ENCODE measurements at places on chromosomes 1 and 21. TPM values are rescaled to one million over a fixed set of nuclear protein-coding genes. Genes with fewer than 3 reads are reported as not detected.
A peak's percentile ranks its signal among the peaks of the same experiment; 100 is the strongest.

DNA sequence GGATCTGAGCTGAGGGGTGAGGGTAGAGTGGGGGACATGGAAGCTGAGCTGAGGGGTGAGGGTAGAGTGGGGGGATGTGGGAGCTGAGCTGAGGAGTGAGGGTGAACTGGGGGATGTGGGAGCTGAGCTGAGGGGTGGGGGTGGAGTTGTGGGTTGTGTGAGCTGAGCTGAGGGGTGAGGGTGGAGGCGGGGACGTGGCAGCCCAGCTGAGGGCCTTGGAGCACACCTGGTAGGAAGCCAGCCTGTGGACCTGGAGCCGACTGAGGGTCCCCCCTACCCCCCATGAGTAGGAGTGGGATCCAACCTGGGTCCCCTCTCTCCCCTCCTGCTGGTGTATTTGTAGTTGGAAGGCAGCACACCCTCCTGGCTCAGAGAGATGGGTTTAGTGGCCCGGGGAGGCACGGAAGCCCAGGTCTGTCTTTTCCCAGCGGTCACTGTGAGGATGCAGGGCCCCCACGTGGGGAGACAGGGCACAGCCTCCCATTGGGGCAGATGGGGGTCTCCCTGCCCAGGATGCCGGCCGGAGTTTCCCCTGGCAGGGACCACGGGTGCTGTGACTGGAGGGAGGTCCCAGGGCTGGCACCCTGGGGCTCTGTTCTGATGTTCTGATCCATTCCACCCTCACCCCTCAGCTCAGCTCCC lies 13.2 kb upstream of the NPHP4 start:
- DNase-seq, result no peak

GRCh38 chr1:160646711-160647328 lies at the start of gene SLAMF1:
Gene SLAMF1 (minus strand): TSS chr1:160647044. CDS start chr1:160646945, 99 bp downstream.
- no peak for DNase-seq

C1orf116 gene
- total RNA-seq, result not detected

DNA sequence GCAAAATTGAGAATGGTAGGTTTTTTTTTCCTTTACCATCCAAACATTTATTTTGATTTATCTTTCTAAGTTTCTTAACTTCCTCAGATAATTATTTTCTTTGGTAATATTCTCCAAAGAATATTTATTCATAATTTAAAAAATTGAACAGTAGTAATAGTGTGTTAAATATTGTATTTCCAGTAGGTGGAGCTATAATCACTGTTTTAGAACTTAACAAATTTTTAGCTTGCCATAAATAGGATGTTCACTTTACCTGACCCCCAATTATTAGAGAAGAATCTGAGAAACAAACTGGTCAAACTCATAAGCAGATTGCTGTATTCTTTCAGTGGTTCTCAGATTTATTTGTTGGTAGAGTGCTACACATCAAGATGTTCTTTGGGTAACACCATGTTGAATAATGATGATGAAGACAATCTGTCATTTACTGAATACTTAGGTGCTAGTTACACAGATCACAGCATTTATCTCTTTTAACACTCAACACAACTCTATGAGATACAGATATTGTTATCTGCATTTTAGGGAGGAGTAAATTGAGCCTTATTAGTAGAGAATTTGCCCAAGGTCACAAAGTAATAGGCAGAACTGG lies 82.4 kb upstream of the GPR88 start:
- DNase-seq, result peak; percentile 7

DNA sequence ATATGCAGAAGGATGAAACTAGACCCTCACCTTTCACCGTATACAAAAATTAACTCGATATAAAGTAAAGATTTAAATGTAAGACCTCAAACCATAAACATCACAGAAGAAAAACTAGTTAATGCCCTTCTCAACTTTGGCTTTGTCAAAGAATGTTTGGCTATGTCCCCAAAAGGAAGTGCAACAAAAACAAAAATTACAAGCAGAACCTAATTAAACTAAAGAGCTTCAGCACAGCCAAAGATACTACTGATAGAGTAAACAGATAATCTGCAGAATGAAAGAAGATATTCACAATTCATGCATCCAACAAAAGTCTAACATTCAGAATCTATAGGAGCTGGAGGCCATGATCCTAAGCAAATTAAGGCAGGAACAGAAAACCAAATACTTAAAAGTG lies 824.6 kb upstream of the NEGR1 start:
- DNase-seq, result no peak

GRCh38 chr1:13512472-13512871 lies 1.3 kb downstream of the LRRC38 start:
- DNase-seq, result no peak

Data from dermis microvascular lymphatic vessel endothelial cell (primary cell).